Kidney glomerular epithelial cell (primary cell): ENCODE measurements at places on chromosomes 12 and 14.
A peak's percentile ranks its signal among the peaks of the same experiment; 100 is the strongest.

DNA sequence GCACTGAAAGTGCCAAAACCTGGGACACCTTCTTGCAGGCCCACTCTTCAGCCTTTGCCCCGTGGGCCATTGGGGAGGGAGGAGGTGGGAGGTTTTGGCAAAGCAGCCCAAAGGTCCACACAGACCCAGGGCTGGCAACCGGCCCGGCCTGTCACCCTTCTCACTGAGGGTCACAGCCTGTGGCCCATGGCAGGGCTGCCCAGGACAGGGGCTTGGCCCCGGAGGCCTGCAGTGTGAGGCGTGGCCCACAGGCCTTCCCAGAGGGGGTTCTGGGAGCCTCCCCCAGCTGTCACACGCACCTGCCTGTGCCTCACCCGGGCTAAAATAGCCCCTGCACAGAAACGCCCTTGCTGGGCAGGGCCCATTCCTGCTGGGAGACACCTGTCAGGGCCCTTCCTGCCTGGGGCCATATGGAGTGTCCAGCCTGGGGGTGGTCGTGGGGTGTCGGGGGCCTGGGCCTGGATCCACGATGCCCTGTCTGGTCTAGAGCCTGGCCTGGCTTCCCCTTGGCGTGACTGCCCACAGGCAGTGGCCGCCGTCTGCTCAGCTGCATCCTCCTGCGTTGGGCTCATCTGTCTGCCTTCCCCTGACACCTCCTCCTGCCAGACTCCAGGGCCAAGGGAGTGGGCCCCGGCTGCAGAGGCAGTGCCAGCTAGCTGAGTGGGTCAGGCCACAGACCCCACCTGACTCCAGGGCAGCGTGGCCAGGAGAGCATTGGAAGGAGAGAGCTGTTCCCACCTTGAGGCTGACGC is 19.2 kb downstream of the PACS2 start:
- no peak for DNase-seq

GRCh38 chr14:34147461-34147860 is 196.6 kb upstream of the EGLN3 start:
- no peak for DNase-seq

- DNase-seq = no peak
These were observed 7.2 kb downstream of the MGP start for GRCh38 chr12:14878488-14878887.

- DNase-seq = no peak
These were observed 58.1 kb downstream of the ACACB start for GRCh38 chr12:109174468-109174867.

- DNase-seq = no peak
These were observed 39.0 kb upstream of the HDAC7 start for GRCh38 chr12:47858511-47859266.

GRCh38 chr12:51915951-51916350 is 8.6 kb downstream of the ACVRL1 start:
- no peak for DNase-seq

GRCh38 chr14:39469094-39469710 is 37.0 kb upstream of the FBXO33 start:
- DNase-seq = no peak

GRCh38 chr12:22130671-22131070 is 84.7 kb downstream of the CMAS start:
- DNase-seq = no peak

DNA sequence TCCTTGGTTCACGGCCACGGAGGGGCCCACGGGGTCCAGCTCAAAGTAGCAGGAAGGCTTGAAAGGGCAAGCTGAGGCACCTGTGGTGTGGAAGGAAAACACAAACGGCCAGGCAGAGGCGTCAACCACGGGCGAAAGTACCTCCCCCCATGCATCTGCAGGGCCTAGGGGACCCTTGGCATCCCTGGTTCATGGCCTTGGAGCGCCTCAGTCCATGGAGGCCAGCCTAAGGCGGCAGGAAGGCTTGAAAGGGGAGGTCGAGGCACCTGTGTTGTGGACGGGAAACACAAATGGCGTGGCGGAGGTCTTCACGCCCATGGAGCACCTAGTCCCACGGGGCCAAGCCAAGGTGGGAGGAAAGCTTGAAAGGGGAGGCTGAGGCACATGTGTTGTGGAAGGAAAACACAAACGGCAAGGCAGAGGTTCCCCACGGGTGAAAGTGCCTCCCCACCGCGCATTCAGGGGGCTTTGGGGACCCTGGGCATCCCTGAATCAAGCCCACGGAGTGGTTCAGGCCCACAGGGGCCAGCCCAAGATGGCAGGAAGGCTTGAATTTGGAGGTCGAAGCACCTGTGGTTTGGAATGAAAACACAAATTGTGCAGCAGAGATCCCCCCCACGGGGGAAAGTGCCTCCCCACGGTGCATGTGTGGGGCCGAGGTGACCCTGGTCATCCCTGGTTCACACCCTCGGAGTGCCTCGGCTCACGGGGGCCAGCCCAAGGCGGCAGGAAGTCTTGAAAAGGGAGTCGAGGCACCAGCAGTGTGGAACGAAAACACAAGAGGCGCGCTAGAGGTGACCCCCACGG is 380.8 kb downstream of the ALG10 start:
- no peak for DNase-seq

DNA sequence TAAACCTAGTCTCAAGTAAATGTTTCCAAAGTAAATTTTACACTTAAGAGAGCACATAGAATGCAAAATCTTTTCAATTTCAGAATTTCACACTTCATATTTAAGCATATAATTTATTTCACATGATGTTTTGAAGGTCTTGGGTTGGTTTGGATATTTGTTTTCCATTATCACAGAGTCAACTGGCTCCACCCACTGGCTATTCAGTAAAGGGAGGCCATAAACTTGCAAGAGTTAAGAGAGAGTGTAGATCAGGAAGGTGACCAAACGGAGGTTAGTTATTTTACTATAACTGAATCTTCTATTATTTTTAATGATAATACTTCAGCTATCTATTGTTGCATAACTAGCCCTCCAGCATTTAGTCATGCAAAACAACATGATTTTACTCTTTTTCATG is 6.2 kb upstream of the CPNE8 start:
- DNase-seq = no peak

DNA sequence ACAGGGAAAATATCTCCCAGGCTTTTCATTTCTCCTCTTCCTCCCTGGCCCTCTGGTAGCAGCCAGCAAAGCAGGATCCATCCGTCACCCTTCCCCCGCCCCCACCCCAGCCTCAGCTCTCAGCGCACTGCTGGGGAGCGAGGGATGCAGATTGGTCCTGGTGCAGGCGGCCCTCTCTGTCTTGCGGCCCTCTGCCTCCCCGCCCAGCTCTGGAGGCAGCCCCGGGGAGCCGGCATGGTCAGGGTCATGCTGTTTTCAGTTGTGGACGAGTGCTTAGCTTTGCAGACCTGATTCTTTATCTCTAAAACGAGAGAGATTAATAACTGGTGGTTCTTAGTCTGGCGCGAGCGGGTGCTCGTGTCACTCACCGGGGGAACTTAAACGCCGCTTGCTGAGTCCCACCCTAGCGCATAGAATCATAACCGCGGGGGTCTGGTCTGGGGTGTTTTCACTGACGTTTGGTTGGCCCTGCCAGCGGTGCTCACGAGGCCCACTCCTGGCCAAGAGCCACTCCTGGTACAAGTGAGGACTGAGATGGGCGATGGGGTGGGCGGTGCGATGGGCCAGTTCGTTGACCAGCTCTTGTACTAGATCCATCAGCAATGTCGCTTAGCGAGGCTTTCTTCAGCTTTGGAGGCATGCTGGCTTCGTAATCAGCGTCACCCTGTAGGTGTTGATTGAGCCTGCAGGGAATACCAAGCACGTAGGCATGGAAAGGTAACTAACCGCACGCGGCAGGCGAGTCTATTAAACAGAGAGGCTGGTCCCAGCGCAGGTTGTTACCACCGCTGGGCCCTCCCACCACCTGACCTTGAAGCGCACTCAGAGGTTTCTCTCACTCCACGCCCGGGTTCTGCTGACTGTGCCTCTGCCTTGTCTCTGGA is 95.2 kb downstream of the TSPAN9 start:
- no peak for DNase-seq

GRCh38 chr14:33019346-33019745 is 80.7 kb downstream of the NPAS3 start:
- no peak for DNase-seq

DNA sequence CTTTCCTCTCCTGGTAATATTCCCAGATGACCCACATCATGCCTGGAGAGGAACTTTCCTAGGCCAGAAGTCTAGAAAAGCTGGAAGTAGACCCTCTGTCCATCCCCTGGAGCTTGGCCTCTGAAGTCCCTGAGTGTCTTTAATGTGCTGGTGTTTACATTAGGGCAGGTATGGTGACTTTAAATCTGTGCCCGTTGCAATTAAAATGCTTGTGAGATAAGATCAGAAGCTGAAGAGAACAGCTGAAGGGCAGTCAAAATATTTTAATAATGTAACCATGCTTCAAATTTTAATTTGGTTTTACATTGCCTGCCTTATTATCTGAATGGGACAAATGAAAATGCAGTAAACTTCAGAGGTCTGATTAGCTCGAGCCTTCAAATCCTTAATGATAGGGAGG is 1022.5 kb downstream of the BCL11B start:
- no peak for DNase-seq

DNA sequence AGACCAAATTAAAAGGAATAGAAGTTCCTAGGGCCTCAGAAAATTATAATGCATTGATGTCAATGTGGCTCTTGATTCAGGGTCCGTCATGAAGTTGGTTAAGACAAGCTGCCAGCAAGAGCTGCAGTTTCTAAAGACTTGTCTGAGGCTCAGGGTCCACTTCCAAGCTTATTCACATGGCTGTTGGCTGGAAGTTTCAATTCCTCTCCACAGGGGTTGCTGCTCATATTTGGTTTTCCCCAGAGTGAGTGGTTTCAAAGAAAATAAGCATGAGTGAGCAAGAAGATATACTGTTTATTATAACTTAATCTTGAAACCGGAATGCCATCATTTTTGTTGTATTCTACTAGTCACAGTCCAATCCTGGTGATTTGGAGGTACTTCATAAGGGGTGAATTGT is 1247.4 kb downstream of the LRFN5 start:
- no peak for DNase-seq

GRCh38 chr12:100698518-100698917 is 96.1 kb upstream of the ANO4 start:
- no peak for DNase-seq

DNA sequence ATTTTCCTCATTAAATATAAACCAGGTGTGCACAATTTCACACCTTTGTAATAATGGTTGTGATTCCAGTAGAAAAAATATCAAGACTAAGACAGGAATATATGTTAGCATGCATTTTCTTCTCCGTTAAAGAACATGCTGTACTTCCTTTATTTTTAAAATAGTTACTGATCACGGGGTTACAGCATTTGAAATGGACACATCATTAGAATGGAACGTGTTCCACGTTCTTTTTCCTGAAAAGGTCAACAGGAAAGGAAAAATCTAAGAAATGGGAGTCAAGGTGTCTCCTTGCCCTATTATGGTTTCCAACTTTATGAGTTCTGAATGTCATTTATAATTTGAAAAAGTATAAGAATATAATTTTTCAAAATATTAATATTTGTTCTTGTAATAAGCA is 1325.7 kb downstream of the SLC16A7 start:
- DNase-seq = no peak

GRCh38 chr14:29548948-29549370 is 378.7 kb downstream of the PRKD1 start:
- peak; percentile 71 for DNase-seq

GRCh38 chr14:51401272-51401671 is 161.2 kb downstream of the TMX1 start:
- DNase-seq = no peak

- DNase-seq = no peak
These were observed 259.6 kb upstream of the ATP2B1 start for GRCh38 chr12:89968151-89968700.

GRCh38 chr14:77043984-77044485 is 15.5 kb upstream of the IRF2BPL start:
- DNase-seq = no peak

- no peak for DNase-seq
These were observed 118.8 kb downstream of the SCARB1 start for GRCh38 chr12:124744659-124745464.

- DNase-seq = no peak
These were observed 25.3 kb downstream of the WDR20 start for GRCh38 chr14:102164965-102165364.

GRCh38 chr12:56721721-56722120 is 3.4 kb downstream of the NACA start:
- DNase-seq = no peak

GRCh38 chr14:35229084-35229791 is 62.9 kb upstream of the PSMA6 start:
- no peak for DNase-seq

DNA sequence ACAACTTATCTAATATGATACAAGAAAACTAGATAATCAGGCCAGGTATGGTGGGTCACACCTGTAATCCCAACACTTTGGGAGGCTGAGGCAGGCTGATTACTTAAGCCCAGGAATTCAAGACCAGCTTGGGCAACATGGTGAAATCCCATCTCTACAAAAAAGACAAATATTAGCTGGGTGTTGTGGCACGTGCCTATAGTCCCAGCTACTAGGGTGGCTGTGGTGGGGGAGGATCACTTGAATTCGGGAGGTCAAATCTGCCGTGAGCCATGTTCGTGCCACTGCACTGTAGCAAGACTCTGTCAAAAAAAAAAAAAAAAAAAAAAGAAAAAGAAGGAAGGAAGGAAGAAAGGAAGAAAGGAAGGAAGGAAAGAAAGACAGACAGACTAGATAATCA is 27.0 kb downstream of the ZCRB1 start:
- no peak for DNase-seq

DNA sequence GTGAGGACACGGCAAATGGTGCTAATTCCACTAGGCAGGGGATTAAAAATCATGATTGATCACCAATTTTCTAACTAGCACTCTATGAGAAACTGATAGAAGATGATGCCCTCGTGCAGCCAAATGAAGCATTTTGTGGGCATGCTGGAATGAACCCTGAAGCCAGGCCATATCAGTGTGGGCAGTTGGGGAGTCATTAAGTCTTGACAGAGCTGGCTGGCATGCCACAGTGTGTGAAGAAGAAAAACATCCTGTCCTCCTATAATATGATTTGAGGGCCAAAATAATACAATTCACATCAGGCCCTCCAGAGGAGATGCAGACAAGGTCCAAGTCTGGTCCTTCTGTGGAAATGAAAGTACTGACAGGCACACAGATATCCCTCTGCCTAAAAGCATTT is 107.1 kb downstream of the TMTC1 start:
- DNase-seq = no peak

- DNase-seq = no peak
These were observed 293.0 kb downstream of the BTG1 start for GRCh38 chr12:91852634-91853033.

DNA sequence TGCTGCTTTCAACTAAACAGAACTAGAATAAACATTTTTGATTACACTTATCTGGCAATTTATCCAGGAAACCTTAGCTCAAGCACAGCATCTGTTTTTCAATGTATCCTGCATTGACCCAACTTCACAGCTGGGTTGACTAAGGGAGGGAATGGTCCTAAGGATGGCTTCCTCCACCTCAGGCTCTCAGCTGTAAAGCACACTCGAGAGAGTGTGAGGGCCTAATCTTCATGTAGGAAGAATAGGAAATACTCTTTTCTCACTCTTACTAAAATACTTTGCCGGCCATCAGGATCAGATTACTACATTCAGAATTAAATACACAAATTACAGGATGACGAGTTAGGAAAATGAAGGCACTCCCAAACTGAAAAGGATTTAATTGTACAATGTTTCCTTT is 7.2 kb downstream of the SETD3 start:
- DNase-seq = no peak
